ENCODE measurements at places on chromosomes 7 and 10.

DNA sequence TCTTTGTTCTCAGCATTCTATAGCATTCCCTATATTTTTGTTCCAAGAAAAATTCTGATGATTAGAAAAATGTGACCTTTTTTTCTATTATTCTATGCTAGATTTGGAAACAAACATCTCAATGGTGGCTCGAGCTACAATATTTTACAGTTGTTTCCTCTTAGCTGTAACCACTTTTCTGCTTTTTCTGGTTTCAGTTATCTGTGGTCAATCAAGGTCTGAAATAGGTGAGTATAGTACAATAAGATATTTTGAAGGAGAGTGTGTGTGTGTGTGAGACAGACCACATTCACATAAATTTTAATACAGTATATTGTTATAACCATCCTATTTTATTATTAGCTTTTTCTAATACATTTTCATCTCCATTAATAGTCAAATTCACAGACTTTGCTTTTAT is 564.5 kb upstream of the GHITM start:
- DNase-seq: no peak

- DNase-seq: no peak
Observed at GRCh38 chr7:115840702-115841101, 189.9 kb downstream of the TFEC start.

DNA sequence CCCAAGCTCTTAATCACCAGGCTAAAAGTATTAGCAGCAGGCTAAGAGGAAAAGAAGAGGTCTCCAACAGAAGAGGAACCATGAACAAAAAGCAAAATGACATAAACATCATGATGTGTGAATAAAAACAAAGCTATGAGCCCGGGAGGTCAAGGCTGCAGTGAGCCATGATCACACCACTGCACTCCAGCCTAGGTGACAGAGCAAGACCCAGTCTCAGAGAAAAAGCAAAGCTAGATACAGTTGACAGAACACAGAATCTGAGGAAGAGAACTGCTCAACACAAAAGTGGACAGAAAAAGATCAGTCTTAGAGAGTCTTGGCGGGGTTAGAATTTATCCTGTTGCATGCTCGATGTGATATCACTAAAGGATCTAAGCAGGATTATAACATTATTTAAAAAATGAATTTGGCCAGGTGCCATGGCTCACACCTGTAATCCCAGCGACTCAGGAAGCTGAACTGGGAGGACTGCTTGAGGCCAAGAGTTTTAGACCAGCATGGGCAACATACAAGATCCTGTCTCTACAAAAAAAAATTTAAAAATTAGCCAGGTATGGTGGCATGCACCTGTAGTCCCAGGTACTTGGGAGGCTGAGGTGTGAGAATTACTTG is 37.5 kb downstream of the NT5C2 start:
- no peak for DNase-seq

GRCh38 chr10:80582286-80582960 is 44.7 kb downstream of the SH2D4B start:
- DNase-seq: no peak

GRCh38 chr7:153943861-153944260 is 108.3 kb upstream of the DPP6 start:
- no peak for DNase-seq

DNA sequence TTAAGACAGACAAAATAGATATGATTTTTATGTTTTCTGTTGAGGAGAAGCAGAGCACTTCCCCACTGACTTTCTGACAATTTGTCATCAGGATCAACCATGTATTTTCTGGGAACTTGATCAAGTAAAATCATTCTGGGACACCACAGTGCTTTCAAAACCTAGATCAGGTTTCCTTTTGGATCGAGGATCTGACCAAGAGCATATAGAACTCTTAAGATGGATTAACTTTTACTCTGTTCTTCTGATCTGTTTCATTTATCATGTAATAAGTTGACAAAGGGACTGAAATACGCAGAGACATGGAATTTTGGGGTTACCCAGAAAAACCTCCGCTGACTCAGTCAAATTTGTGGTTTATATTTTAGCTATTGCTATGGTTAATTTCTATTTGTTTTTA is 136.0 kb upstream of the WNT16 start:
- DNase-seq: no peak

DNA sequence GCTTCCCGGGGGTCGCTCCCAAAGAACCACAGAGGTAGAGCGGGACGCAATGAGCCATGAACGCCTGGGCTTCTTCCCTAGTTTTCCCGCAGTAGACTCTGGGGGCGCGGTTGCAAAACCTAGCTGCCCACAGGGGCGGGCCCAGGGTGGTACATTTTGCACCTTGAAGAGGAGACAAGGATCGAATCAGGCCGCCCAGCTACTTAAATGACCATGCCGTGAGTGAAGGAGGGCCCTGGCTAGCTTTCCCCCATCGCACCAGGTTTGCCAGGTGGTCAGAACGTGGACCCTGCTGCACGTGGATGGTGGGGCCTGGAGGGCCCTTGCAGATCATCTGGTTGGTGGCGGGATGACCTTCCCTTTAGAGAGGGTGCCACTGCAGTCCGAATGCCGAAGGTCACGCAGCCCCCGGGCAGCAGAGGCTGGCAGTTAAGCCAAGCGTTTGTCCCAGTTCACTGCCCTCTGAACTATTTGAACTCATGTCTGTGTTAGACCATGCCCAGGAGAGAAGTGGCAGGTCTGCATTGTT is 604 bp upstream of the SHTN1 start:
- no peak for DNase-seq

- no peak for DNase-seq
Observed at GRCh38 chr7:129690701-129691100, 79.2 kb downstream of the NRF1 start.

- no peak for DNase-seq
Observed at GRCh38 chr7:77685233-77685632, 11.0 kb upstream of the RSBN1L start.

- no peak for DNase-seq
Observed at GRCh38 chr10:128050121-128050516, 76.1 kb downstream of the MKI67 start.

DNA sequence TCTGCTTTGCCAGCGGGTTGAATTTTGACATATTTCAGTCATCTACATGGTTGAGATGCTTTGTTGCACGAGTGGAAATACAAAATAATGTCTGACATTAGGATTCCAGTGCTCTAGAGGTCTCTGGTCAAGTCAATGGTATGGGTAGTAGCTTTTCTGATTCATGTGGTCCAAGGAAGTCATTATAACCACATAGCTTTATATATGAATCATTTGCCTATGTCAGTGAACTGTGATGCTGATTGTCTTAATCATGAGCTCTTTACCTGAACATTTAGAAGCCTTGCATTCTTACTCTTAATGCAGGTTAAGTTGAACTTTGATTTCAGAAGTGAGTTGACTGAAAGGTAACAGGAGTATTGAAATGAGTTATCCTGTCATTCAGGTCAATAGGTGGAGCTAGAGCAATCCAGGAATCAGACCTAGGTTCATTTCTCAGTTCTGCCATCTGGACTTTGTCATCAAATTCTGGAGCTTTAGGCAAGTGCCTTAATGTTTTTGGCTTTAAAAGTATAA is 3.3 kb downstream of the MAPK8 start:
- no peak for DNase-seq

GRCh38 chr7:34759477-34760125 is 101.6 kb downstream of the NPSR1 start:
- no peak for DNase-seq

GRCh38 chr10:104417637-104418292 is 64.1 kb downstream of the CFAP58 start:
- no peak for DNase-seq

DNA sequence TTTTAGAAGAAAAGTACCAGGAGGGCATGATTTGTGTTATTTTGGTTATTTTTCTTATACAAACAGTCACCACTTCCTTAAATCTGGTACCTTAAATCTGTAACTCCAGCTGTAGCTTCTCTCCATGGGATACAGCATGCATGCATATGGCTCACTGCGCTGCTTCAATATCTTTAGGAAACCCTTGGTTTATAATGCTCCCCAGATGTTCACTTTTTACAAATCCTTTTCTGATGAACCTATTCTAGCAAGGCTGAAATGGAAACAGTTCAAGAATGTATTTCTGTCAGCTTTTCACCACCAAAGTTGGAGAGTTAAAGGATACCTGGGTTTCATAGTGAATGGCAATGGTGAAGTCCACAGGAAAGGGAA is 50.9 kb downstream of the LAMB4 start:
- DNase-seq: no peak

DNA sequence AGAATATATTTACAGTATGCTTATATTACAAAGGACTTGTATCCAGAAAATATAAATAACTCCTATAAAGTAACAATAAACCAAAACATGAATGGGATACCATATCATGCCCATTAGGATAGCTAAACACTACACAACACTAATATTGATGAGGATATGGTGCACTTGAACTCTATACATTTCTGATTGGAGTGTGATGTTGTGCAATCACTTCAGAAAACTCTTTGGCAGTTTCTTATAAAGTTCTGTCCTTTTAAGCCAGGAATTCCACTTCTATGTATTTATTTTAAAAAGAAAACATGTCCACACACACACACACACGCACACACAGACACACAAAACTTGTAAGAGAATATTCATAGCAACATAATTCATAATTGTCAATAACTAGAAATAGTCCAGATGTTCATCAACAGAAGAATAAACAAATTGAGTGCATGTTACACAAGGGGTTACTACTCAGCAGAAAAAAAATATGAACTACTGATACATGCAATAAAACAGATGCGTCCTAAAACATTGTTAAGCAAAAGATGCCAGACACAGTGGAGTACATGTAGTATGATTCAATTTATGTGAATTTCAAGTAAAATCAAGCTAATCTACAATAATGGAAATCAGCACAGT is 416.0 kb downstream of the PLXDC2 start:
- DNase-seq: no peak

DNA sequence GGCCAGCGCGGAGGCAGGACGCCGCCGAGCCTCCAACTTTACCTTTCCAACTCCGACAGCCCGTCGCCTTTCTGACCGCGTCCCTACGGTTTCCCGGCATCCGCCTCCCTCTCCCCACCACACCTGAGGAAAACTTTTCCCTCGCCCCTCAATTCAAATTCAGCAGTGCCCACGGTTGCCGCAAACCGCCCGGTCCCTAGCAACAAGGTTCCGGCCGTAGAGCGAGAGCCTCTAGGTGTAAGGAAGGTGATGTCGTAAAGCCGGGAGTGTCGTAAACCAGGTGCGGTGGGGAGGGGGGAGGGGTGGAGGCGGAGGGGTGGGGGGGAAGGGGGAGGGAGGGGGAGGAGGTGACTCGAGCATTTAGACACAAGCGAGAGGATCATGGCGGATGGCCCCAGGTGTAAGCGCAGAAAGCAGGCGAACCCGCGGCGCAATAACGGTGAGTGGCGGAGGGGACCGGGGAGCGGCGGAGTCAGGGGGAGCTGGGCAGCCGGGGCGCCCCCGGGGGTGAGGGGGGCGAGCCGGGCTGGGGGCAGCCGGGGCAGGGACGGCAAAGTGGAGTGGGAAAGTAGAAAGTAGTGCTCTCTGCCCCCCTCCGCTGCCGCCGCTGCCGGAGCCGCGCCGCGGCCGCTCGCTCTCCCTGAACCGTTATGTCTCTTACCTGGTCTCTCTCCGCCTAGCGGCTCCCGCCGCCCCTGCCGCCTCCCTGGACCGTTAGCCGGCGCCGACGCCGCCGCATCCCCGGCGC is at the start of gene ZEB1:
Gene ZEB1, plus strand, starts transcription at position 363 of the 748 bp plus-strand sequence. Its CDS starts 19 bp downstream, at position 382.
- DNase-seq: peak; percentile 66

GRCh38 chr7:37545619-37546534 is 97.2 kb upstream of the ELMO1 start:
- no peak for DNase-seq

GRCh38 chr7:27300421-27300820 is 57.8 kb downstream of the EVX1 start:
- no peak for DNase-seq

GRCh38 chr7:71403202-71403946 is 271.4 kb downstream of the GALNT17 start:
- DNase-seq: no peak

DNA sequence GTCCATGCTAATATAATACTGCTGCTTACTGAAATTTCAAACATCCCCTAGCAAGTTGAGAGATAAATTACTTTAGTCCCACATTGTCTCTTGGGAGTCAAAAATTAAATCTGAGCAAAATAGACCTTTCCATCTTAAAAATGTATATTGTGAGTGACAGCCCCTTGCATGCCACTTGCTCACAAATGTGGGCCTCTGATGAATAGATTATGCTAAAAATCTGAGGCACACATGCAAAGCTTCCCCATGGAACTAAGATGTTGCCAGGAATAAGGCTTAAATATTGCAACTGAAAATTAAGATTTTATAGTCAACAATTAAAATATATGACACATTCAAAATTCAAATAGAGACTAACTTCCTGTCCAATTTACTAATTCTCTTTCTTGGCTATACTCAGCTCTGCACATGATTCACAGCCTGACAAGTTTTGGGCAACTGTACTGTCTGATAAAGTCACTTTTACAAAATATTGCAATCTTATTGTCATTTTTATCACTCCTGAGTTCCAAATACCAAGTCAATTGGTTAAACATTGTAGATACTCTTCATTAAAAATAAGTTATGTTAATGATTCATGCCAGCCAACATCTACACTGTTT is 301.2 kb downstream of the CACNA2D1 start:
- no peak for DNase-seq

- no peak for DNase-seq
Observed at GRCh38 chr7:43781726-43782607, 23.5 kb downstream of the BLVRA start.

GRCh38 chr7:1031716-1032455 is 12.5 kb upstream of the GPR146 start:
- no peak for DNase-seq

- no peak for DNase-seq
Observed at GRCh38 chr10:33461295-33461640, 126.8 kb upstream of the NRP1 start.

- DNase-seq: no peak
Observed at GRCh38 chr10:11170993-11171851, 153.6 kb downstream of the CELF2 start.

DNA sequence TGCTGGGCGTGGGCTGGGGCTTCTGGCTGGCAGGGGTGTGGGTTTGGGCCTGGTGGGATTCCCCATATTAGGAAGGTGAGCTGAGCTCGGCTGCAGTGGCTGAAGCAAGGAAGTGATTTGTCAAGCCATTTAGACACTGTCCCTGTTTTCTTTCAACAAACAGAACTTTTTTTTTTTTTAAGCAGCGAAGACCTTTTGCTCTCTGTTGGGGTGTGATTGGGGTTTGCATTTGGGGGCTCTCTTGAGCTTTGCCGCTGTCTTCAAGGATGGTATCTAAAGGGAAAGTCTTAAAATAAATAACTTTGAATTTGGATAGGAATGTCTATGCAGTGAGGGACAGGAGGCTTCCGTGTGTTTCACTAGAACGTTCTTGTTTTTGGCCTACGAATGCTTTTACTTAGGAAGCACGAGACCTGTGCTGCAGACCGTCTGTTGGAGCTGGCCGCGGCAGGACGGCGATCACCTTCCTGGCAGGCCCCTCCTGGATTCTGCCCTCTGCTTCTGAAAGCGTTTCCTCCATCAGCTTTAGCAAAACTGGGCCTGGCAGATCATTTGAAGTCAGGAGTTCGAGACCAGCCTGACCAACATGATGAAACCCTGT is 43.9 kb downstream of the FOXK1 start:
- DNase-seq: no peak

GRCh38 chr10:71271662-71272055 is 47.4 kb upstream of the SLC29A3 start:
- DNase-seq: no peak

- DNase-seq: no peak
Observed at GRCh38 chr10:126090443-126090842, 194.1 kb downstream of the FANK1 start.

- no peak for DNase-seq
Observed at GRCh38 chr10:30510932-30511700, 77.1 kb downstream of the MAP3K8 start.

- DNase-seq: no peak
Observed at GRCh38 chr10:15990535-15991129, 130.3 kb upstream of the MINDY3 start.
